GM12891 (cell line): ENCODE measurements at places on chromosomes 12 and 14.

GRCh38 chr12:62692884-62693283 lies 226.3 kb downstream of the MON2 start:
- DNase-seq, result no peak

DNA sequence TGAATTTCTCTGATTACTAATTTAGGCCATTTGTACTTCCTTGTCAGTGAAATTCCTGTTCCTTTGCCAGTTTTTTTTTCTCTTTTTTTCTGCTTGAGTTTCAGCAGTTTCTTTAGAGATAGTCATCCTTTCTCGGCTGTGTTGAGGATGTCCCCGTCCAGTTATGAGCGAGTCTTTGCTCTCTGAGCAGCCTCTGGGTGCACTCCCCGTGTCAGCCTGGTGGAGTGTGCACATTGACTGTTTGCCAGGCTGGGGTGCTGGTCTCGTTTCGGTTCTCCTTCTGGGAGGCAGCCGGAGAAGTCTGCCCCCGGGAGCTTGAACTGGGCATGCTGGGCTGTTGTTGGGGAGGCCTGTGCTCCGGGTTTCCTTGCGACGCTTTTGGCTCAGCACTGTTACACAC lies 3.0 kb downstream of the PACS2 start:
- DNase-seq, result no peak

- no peak for DNase-seq
Observed at GRCh38 chr14:20477211-20477876, 8.1 kb downstream of the PNP start.

GRCh38 chr12:93733358-93733757 lies 56.2 kb downstream of the CRADD start:
- no peak for DNase-seq

DNA sequence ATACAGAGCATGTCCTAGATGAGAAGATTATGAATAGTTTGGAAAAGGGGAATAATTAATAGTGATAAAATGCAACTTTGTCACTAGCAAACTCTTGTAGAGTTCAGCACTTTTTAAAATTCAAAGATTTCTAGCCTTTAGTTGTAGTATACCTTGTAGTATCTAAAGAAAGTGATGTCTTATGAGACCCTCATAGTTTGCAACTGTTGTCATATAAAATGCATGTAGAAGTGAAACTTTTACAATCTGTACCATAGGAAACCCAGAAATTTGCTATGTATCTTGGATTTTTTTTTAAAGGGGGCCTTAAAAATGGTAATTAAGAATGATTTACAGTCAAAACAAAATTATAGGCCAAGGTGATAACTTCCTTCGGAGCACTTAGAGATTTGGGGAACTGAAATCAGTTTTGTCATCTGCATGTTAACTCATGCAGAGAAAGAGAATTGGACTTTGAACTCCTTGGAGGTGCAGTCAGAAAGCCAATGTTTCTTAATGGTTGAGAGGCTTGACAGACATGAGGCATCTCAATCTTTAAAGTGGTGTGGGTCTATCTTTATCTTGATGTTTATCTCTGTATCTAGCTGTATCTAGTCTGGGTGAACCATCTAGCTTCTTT lies 1.3 kb downstream of the LRRK2 start:
- DNase-seq, result no peak

DNA sequence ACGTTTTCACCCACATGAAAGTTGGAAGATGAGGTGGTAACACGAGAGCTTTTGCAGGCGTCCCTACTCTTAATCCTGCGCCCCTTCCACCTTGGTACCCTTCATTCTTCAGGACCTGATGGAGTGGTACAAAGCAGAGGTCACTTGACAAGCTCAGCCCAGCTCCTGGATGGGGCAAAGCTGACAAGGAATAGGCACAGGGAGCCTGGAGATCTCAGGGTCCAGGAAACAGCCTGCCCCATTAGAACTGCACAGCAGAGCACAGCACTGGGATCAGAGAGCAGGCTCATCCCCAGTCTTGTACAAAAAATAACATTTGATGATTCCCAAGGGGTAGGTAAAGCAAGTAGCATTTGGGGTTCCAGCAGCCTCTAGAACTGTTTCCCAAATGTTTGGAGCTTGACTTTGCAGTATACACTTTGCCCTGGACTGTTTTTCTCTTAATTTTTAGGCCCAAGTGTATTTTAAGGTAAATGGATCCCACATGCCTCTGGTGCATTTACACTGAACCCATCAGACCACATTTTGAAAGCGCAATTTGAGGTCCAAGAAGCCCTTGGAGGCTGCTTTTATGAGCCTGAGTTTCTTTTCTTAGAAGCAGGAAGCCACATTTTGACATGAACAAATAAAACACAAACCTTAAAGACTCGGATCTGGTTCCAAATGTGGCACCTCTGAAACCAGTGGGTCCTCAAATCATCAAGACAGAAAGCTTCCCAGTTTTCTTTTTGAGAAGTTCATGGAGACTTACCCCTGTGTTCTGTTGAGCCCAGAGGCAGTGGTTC lies 633 bp downstream of the TC2N start:
- DNase-seq, result no peak

GRCh38 chr12:12425616-12426015 lies 68.7 kb downstream of the BORCS5 start:
- DNase-seq, result no peak

DNA sequence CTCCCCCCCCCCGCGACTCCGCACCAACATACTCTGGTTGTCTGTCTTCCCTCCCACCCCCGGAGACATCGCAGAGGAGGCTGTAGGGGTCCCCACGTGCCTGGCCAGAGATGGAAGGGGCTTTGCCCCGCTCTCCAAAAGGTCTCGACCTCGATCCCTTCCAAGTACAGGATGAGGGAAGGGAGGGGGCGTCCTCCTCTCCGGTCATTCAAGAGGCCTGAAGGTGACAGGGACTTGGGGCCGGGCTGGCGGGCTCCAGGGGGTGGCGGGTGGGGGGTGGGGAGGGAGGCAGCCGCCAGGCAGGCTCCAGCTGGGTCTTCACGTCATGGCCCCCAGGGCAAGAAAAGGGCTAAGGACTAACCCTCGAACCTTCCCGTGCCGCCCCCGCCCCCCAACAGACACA lies 15.1 kb downstream of the TBX3 start:
- no peak for DNase-seq

GRCh38 chr12:72272091-72272661 lies at the start of gene TRHDE:
TRHDE (plus strand) TSS chr12:72272370; CDS start chr12:72272644, 274 bp downstream.
- DNase-seq, result peak; percentile 9

GRCh38 chr14:67533754-67534085 lies 630 bp downstream of the PLEKHH1 start:
- no peak for DNase-seq

DNA sequence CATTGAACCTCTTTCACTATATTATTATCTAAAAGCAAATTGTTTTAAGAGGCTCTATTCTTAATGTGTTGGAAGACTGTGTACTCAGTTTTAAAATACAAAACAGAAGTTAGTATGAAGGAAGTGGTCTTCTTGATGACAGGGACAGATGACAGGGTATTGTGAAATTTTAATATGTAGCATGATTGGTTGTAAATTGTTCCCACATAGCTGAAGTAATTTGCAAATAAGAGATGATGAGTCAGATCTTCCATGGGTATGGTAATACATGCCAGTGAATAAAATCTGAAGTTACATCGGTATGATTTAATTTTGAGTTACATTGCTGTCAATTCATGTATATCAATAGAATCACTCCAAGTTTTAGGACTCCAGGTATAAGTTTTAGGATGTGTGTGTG lies 454.8 kb downstream of the AEBP2 start:
- DNase-seq, result no peak

- no peak for DNase-seq
Observed at GRCh38 chr14:97415907-97416306, 618.7 kb downstream of the VRK1 start.

DNA sequence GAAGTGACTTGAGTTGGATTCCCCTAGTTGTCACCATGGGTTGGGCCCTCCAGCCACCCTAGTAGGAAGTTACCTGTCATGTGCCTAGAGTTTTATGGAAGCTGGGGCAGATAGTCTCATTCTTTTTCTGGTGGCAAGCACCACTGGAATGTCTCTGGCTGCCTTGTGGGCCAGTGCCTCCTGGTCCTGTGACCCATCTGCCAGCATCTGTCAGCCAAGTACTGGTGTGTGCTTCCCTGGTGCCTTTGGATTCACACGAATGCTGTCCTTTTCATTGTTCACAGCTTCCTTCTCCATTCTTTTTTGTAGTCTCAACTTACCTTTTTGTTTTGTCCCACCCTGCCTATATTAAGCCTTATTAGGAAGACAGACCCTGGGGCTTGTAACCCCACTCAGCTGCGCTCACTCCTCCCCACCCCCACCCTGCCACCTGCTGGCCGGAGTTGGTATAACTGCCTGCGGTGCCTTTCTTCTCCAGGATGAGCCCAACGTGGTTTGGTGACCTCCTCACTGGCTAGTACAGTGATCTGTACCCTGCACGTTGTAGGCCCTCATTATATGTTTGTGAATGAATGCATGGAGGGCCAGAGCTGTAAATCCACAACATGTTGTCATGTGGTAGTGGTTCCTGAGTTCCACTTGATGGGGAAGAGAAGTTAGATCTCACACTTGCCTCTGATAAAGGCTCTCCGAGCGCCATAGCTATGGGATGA lies 125.7 kb downstream of the TSPAN9 start:
- DNase-seq, result peak; percentile 72

GRCh38 chr12:69440016-69440415 lies 30.2 kb upstream of the FRS2 start:
- DNase-seq, result no peak

DNA sequence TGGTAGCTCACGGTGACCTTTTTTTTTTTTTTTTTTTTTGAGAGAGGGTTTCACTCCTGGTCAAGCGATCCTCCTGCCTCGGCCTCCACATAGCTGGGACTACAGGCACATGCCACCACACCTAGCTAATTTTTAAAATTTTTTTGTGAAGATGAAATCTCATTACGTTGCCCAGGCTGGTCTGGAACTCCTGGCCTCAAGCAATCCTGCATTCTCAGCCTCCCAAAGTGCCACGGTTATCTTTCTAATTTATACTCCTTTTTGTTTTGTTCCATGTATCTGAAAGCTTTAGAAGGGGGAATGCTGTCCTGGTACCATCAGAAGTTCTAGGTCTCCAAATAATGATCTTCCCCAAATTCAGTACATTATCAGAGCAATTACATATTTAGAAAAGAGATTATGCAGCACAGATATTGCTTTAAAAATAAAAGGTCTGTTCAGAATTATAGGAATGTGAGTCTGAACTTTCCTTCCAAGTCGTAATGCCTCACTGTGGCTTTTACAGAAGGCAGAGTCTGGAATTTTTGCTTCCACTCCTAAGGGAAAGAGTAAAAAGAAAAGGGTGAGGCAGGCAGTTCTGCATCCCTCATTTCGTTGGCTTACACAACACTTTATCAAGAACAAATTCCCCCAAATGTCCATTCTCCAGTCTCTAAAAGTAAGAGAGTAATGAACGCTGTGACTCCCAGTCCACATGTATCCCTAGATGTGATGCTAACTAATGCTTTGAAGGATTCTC lies 73.0 kb downstream of the GCH1 start:
- no peak for DNase-seq

DNA sequence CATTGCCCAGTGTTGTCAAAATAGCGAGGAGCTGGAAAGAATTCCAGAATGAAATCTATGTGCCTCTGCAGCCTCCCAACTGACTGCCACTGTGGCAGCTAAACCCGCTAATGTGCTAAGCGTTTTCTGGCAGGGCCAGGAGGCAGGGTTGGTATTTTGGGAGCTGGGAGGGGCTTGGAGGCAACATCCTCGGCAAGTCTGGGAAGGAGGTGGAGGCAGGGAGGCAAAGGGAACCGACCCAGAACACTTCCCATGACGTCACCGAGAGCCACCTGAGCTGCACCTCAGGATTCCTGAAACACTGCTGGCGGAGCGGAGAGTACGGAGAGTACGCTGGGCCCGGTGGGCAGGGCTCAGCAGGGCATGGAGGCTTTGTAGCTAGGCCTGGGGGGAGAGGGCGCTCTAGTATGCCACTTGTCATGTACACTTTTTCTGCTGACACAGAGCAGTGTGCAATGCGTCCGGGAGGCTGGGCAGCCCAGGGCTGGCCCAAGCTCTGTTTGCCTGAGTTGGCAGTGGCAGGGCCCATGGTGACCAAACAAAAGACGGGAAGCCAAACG lies 81.5 kb downstream of the DPF3 start:
- no peak for DNase-seq

- DNase-seq, result no peak
Observed at GRCh38 chr12:63853978-63854377, 9.5 kb downstream of the SRGAP1 start.

GRCh38 chr12:108884116-108885012 lies 4.5 kb downstream of the DAO start:
- peak; percentile 55 for DNase-seq

DNA sequence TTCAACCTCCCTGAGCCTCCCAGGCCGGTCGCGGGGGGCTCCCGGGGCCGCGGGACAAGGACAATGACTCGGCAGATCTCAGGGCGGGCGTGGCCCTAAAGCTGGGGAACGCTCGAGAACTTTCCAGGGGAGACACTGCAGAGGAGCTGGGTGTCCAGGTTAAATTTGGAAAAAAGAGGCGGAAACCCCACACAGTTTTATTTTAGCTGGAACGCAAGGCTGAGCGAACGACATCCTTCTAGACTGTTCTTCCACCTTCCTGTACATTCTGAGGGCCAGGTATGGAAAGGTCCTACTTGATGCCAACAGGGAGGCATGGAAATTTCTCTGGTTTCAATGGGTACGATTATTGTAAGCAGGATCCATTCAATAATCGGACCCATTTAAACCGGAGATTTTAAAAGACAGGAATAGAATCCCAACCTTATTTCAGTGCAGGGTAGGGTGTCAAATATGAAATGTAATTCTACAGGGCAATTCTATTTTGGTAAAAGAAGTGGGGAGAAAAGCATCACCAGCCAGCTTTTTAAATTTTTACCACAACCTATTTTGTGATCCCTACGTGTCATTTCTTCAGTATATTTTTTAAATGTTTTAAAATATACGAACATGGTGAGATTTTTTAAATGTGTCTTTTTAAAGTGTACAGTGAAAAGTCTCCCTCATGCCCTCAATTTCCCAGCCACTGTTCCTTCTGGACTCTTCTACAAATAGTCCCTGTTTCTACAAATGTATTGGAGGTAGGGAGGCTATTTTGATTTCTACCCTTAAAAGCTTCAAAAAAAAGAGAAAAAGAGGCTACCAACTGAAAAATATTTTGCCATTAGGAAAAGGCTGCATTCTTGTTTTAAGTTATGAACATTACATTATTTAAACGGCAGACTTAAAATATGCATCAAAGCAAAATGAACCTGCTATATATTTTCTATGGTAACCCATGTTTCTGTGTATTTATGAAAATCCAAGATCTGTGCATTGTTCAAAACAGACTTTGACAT lies 1.1 kb upstream of the UBC start:
- no peak for DNase-seq

GRCh38 chr12:106428384-106428783 lies 70.8 kb downstream of the POLR3B start:
- no peak for DNase-seq

- no peak for DNase-seq
Observed at GRCh38 chr12:52044292-52044983, 6.8 kb upstream of the NR4A1 start.

DNA sequence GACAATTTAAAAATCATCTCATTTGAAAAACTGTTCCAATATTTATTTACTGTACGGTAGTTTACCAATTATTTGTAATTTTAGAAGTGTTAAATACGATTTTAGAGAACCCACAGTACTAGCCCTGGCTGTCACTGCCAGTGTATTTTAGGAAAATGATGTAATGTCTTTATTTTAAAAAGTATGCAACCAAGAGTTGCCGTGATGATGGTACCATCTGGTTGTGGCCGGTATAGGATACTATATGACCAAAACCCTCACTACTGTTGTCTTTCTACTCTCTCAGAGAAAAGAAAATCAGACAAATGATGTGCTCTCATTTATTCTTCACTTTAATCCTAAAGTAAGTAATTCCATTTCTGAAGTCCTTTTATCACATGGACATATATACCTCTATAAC lies 395.0 kb downstream of the FOXG1 start:
- DNase-seq, result no peak

GRCh38 chr14:84646786-84647500 lies 883.0 kb upstream of the FLRT2 start:
- DNase-seq, result no peak
